ENCODE measurements at places on chromosomes 13 and 19.

- DNase-seq = no peak
These were observed 6.1 kb upstream of the ZNF543 start for GRCh38 chr19:57314146-57314545.

DNA sequence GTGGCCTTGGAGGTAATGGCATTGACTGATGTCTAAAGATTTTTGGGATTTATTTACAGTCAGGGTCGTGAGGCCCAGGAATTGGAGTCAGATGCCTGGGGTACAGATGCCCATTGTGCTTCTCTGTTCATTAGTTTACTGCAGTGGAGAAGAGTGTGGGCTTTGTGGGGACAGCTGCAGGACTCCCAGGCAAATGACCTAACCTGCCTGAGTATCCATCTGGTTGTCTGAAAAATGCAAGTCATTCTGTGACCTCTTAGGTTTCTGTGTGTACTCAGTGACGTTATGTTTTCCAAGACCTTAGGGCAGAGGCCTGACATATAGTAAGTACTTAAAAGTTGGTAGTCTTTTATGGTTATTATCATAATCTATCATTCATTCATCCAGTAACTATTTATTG lies 60.5 kb downstream of the SPATA13 start:
- no peak for DNase-seq

DNA sequence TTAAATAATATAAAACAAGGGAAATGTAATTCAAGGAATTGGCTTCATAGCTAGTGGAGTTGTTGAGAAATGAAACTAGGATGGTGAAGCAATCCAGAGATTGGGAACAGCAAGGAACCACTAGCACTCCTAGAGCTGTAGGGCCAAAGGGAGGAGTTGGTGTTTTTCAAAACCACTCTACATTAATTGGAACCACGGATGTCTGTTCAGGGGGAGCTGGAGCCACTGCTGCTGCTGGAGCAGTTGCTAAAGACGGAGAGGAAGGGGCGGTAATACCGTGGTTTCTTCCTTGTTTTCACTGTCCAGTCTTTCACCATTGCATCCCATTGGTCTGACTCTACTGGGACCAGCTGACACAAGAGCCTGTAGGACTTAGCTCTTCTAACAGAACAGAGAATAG lies 8.5 kb downstream of the DNAJC15 start:
- DNase-seq = no peak

DNA sequence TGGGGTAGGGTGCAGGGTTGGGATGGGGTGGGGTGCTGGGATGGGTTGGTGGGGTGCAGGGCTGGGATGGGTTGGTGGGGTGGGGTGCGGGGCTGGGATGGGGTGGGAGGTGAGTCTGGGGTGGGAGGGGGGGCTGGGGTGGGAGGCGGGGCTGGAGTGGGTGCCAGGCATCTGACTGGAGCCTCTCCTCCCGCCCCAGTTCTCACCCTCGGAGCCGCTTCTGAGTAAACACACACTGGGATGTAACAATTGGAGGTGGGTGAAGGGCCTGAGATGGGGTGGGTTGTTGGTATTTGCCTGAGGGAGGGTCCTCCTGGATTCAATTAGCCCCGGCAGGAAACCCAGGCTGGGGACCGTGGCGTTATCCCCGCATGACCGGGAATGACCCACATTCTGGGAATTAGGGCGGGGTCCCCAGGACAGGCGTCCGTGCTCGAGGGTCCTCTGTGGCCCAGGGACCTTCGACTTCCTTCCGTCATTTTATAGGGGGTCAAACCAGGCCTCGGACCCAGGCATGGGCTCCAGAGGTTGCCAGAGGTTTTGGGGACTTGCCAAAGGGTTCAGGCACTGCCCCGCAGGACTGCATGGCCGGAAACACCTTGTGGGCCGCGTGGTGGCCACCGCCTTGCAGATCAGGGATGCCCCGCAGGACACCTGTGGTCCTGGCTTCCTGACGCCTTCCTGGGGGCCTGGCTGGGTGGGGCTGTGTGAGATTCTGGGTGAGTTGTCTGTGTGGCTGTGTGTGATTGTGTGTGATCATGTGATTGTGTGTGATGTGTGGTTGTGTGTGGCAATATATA lies 1.4 kb downstream of the TMPRSS9 start:
- no peak for DNase-seq

GRCh38 chr19:16233081-16233776 lies 35.5 kb downstream of the AP1M1 start:
- DNase-seq = no peak

DNA sequence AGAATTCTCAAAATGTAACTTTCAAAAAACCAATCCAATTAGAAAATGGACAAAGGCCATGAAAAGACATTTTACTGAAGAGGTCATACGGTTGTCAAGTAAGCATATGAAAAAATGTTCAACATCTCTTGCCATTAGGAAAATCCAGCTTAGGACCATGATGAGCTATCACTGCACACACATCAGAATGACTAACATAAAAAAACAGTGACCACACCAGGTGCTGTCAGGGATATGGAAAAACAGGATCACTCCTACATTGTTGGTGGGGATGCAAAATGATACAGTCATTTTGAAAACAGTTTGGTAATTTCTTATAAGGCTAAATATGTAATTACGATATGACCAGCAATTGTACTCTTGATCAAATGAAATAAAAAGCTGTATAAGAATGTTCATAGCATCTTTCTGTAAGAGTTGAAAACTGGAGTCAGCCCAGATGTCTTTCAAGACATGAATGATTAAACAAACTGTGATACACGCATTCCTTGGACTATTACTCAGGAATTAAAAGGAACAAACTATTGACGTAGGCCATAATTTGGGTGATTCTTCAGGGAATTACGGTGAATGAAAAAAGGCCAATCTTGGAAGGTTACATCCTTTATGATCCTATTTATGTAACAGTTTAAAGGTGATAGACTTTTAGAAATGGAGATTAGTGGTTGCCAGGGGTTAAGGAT lies 26.9 kb upstream of the RCBTB2 start:
- no peak for DNase-seq

- DNase-seq = no peak
These were observed 145.6 kb downstream of the FLT1 start for GRCh38 chr13:28349371-28349770.

- DNase-seq = no peak
These were observed 11.9 kb downstream of the ZNF541 start for GRCh38 chr19:47560999-47561398.

GRCh38 chr13:111920932-111921705 lies 145.8 kb upstream of the SOX1 start:
- no peak for DNase-seq

GRCh38 chr13:48400850-48401291 lies 12.0 kb downstream of the LPAR6 start:
- DNase-seq = no peak

DNA sequence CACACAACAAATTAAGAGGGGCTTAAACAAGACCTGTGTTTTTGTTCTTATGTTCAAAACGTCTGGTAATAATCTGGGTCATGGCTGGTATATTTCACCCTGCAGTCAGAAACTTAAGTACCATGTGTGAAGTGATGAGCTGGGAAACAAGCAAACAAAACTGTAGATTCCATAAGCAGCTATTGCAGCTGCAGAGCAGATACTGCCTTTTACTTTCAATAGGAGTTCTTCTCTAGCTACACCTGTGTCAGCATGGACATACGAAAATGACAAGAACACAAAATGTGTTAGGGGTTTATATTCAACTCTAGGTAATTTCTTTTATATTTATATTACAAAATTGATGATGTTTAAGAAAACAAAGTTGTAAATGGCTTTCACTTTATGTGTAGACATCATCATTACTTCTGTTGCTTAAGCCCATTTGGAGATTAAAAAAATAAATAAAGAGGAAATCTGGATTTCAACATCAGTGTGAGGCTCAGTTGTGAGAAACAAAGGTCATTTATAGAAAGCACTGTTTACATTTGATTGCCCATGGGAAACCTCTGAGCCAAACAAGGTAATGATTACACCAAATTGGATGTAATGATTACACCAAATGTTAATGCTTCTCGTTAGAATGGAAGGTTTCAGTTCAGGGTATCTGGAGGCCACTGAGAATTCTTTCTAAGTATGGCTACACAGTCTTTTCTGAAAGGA lies 451.0 kb upstream of the SLC10A2 start:
- DNase-seq = no peak

- DNase-seq = no peak
These were observed 141.6 kb upstream of the ARGLU1 start for GRCh38 chr13:106709522-106709921.

DNA sequence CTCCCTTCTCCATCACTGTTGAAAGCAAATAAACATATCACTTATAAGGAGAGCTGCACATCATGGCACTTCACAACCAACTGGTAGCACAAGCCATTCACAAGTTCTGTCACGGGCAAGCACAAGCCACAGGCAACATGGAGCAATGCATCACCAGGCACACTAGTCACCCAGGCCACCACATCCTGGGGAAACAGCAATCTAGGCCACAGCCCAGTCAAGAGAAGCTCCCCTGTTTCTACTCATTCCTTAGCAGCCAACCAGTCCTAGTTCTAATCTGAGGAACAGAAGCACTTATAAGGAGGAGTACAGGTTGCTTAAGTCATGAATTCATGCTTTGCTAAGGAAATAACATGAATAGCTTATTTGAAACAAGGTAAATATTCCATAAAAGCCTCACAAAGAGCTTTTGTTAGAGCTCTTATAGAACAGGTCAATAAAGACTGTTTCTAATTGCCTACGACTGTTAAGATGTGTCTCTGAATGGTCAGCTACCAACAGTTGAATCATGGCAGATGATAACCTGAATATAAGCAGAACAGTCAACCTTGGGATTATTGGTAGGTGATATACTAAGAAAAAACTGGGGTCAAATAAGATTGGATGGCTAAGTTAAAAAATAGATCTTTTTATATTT lies 169.0 kb downstream of the TBC1D4 start:
- DNase-seq = no peak

DNA sequence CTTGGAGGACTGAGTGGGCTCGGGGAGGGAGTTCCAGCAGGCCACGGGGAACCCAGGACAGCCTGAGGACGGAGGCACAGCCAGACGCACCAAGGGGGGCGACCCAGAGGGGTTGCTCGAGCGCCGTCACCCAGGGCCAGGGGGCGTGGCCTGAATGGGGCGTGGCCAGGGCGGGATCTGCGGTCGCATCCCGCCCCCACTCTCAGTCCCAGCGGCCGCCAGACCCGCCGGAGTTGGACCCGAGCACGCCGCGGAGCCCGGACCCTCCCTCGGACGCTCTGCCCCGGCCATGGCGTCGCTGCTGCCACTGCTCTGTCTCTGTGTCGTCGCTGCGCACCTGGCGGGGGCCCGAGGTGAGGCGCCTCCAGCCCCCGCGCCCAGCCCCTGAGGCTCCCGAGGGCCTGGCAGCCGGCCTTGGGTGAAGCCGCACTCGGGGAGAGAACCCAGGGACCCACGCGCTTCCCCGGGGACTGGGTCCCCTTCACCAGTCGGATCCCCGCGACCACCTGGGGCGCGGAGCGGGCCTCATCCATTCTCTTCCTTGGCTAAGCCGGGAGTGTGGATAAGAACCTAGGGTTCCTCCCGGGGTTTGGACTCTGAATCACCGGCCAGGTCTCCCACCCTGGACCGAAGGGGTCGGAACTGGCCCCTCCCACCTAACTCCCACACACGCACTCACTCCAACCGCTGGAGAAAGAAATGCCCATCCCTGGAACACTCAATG lies at the start of gene CILP2:
CILP2 (plus strand) TSS at position 205 of the 724 bp plus-strand sequence; CDS start at position 290, 85 bp downstream.
- no peak for DNase-seq

- DNase-seq = no peak
These were observed 121.6 kb downstream of the CYSLTR2 start for GRCh38 chr13:48775285-48775684.

GRCh38 chr19:20209051-20209450 lies 42.0 kb downstream of the ZNF486 start:
- no peak for DNase-seq

DNA sequence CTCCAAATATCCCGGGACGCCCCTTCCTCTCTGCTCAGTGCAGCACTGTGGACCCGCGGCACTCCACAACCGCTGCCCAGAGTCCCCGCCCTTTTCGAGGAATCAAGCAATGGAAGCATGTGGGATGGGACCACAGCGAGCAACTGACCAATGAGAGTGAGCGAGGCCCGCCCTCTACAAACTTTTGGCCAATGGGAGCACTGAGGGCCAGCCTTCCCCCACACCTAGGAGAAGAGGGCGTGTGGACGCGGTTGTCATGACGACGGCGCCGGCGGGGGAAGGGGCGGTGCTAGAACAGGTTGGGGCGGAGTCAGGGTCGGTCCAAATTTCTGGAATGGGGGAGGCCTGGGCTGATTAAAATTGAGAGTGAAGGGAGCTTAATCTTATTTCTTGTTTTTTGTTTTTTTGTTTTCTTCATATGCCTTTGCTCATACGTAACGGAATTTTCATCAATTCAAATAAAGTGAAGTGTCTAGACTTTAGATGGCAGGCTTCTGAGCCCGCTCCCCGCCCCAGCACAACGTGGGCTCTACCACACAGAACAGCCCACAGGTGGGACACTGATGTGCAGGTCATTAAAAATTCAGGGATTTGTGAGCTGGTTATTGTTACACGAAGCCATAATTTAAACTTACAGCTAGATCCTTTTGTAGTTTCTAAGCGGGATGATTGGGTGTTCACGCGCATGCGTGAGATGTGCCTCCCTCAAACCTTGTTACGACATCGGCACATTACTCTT lies at the start of gene DNAAF3:
DNAAF3 (minus strand) TSS at position 84 of the 739 bp plus-strand sequence. CDS start 200 bp downstream, outside the sequence.
- DNase-seq = peak; percentile 54

DNA sequence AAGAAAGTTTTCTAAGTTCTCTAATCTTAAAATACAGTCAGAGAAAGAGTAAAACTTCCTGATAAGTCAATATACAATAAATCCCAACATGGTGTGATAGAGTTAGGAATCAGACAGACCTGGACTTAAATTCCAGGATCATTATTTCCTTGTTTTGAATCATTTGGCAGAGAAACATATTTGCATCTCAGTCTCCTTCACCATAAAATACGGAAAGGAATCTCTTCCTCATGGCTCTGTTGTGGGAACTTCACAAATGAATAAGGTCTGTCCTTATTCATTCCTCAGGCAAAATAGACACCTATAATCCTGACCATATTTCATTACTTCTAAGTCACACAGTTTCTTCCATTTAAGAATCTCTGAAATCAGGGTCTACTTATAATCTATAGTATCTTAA lies 19.3 kb upstream of the SERP2 start:
- no peak for DNase-seq

DNA sequence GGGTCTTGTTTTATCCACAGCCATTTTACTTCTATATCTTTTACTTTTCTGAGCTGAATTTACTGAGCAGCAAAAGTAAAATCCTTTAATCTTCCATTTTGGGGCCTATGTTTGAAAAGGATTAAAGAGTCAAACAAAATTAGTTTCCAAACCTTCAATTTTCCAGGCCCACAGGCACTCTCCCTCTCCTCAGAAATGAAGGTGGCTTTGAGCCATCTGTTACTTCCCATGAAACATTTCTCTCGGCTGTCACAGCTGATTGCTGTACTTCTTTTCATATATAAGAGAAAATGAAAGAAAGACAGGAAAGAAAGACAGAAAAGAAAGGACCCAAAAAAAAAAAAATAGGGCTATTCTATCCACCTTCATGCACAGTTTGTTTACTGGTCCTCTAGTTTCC lies 194.9 kb downstream of the LACC1 start:
- no peak for DNase-seq

DNA sequence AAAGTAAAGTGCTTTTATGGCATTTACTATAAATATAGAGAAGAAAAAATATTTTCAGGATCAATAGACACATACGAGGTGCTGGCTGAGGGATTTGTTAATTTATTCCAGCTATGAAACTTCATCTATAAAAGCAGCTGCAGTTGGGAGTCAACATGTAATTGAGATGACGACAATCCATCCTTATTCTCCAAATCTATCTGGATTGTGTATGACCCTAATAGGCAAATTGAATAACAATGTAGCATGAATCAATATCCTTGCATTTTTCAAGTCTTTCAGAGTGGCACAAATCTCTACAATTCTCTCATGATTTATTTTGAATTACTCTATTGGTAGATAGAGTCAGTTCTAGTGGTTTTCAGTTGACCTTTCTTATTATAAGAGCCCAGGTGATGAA lies 1296.5 kb upstream of the SPRY2 start:
- DNase-seq = no peak
